ENCODE measurements at places on chromosomes 4 and X. TPM values are rescaled to one million over a fixed set of nuclear protein-coding genes. Genes with fewer than 3 reads are reported as not detected.
A peak's percentile ranks its signal among the peaks of the same experiment; 100 is the strongest.

DNA sequence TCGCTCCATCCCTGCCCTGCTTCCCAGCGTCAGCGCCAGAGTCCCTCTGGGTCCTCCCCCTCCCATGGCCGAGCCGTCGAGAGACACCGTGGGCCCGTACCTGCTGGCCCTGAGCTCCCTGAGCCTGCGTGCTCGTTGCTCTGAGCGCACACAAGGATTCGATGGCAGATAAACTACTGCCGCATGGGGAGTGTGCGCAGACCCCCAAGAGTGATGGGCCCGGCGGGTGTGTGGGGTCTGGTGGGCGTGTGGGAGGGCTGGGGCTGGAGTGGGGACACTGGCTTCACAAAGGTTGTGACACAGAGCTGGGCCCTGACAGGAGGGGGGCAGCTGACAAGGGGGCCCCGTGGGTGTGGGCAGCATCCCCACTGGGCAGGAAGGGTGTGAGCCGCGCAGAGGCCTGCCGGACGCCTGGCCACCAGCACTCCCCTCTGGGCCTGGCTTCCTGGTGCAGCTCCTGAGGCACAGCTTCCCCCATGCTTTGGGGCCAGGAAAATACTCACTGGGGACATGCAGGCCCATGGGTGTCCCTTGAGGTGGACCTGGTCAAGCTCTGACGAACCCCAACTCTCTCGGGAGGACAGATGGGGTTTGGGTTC lies 4.8 kb upstream of the RGS12 start:
- DNase-seq: no peak

The C4orf17 gene
- total RNA-seq: not detected

- DNase-seq: no peak
Observed at GRCh38 chr4:86443495-86443894, 83.6 kb upstream of the MAPK10 start.

The PARM1 gene
- 0.73 TPM for total RNA-seq

DNA sequence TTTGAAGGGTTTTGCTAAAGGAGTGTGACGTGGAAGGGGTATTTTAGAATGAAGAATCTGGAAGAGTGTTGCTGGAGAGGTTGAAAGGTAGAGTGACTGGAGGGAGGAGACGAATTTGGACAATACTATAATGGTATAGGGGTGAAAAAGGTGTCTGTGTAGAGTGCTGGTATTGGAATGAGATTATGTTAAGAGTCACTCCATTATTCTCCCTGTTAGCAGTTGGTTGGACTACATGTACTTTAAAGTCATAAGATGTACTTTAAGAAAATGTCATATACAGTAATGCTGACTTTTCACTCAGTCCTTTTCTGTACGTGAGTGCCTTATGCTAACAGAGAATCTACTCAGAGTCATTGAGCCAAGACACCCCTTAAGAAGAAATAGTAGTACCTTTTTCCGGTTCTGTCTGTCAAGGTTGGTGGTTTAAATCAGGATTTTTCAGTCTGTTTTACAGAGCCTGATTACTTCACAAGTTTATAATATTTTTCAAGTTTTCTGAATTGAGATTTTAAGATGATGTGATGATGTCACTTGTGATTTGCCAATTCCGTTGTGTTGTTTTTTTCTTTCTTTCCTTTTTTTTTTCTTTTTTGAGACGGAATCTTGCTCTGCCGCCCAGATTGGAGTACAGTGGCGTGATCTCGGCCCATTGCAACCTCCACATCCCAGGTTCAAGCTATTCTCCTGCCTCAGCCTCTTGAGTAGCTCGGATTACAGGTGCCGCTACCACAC lies 56.6 kb downstream of the WWC2 start:
- DNase-seq: no peak

- peak; percentile 71 for DNase-seq
Observed at GRCh38 chrX:154136627-154137161, 7.3 kb upstream of the OPN1LW start.

GRCh38 chrX:15564981-15565579 lies 35.7 kb downstream of the ACE2 start:
- peak; percentile 28 for DNase-seq

The SLC16A2 gene
- 19.8 TPM for total RNA-seq

DNA sequence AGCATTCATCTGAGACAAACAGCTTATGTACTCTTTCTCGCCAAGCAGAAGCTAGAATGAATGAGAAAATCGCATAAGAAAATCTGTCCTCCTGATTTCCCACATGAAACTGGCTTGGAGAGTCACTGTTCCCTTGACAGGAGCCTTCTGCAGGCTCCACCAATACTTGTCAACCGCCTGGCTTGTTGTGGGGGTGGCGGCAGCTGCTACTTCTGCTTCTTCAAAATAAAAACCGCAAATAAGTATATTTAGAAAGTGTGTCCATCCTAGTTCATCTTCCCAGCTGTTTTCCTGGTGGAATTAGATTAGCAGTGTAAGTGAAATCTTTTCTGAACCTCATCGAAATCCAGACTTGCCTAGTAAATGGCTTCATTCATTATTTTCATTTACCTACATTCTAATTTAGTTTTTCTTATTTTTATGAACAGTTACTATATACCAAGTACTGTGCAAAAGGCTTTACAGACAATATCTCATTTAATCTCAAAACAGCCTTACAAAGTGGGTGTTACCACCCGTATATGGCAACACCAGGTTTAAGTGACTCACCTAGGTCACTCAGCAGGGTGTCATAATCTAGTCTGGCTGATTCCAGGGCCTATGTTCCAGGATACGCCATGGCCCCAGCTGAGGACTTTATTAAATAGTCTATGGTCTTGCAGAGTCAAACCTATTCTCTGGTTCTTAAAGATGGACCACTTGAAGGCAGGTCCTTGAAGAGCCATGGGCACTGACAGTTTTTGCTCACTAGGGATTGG lies 104.6 kb upstream of the IGFBP7 start:
- DNase-seq: no peak

DNA sequence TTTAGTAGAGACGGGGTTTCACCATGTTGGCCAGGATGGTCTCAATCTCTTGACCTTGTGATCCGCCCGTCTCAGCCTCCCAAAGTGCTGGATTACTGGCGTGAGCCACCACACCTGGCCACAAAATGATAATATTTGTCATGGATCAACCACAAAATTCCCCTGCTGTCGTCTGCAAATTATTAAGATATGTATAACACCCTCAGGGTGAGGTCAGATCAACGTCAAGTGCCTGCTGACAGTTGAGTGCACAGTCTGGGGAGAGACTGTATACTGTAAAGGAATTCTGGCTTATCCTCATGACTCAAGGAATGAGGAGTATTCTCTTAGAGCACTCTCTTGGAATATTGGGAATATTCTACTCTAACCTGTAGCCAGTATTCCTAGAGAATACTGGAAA lies 11.2 kb downstream of the EPGN start:
- no peak for DNase-seq

DNA sequence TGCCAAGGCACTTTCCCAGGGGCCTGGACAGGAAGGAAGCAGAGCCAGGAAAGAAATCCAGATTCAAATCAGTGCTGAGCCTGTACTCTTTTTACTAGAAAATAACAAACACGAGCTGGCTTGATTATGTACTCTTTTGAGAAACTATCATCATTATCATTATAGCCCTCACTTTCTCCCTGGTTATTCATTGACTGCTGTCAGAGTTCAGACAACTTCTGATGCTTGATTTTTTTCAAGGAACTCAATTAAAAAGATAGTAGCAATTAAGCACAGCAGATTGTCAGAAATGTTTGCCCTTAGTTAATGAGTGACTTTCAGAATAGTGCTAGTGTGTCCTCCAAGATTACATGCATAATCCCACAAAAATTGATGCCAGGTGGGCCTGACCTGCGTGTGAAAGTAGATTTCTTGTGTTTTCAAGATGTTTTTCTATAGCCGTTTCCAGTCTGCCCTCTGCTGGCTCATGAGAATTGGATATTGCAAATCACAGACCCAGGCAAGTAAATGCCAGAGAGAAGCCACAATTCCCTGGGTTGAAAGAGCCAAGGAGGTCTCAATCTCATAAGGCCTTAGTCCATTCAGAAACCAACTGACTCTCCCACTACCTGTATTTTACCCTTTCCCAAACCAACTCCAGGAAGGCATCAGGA lies 14.3 kb upstream of the PNPLA4 start:
- DNase-seq: no peak

- DNase-seq: peak; percentile 12
Observed at GRCh38 chr4:88006956-88007303, 505 bp upstream of the PKD2 start.

DNA sequence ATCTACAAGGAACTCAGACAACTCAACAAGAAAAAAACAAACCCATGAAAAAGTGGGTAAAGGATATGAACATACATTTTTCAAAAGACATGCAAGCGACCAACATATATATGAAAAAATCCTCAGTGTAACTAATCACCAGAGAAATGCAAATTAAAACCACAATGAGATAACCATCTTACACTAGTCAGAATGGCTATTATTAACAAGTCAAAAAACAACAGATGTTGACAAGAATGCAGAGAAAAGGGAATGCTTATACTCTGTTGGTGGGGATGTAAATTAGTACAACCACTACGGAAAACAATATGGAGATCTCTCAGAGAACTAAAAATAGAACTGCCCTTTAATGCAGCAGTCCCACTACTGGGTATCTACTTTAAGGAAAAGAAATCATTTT lies 12.1 kb downstream of the NIPAL1 start:
- no peak for DNase-seq

GRCh38 chrX:68354879-68355628 lies 78.2 kb downstream of the OPHN1 start:
- DNase-seq: no peak

DNA sequence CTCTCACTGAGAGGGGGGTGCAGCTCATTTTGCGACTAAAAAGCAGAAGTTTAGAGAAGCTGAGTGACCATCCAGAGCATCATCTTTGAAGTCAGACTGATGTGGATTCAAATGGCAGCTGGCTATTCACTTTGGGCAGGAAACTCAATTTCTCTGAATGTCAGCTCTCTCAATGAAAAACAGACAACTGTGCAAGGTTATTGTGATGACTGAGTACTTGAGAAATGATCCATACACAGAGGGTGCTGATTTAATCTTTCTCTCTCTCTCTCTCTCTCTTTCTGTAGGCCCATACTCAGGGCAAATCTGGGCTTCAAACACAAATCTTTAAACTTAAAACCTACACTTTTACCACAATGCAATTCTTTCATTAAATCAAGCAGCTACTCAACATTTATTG lies 185.8 kb upstream of the SLIT2 start:
- no peak for DNase-seq

- DNase-seq: no peak
Observed at GRCh38 chr4:101089168-101089567, 258.2 kb downstream of the PPP3CA start.

GRCh38 chr4:39562792-39563191 lies 35.6 kb upstream of the UGDH start:
- no peak for DNase-seq

The SLC10A4 gene
- total RNA-seq: 2.0 TPM

- no peak for DNase-seq
Observed at GRCh38 chr4:157035471-157035870, 40.5 kb upstream of the GLRB start.

DNA sequence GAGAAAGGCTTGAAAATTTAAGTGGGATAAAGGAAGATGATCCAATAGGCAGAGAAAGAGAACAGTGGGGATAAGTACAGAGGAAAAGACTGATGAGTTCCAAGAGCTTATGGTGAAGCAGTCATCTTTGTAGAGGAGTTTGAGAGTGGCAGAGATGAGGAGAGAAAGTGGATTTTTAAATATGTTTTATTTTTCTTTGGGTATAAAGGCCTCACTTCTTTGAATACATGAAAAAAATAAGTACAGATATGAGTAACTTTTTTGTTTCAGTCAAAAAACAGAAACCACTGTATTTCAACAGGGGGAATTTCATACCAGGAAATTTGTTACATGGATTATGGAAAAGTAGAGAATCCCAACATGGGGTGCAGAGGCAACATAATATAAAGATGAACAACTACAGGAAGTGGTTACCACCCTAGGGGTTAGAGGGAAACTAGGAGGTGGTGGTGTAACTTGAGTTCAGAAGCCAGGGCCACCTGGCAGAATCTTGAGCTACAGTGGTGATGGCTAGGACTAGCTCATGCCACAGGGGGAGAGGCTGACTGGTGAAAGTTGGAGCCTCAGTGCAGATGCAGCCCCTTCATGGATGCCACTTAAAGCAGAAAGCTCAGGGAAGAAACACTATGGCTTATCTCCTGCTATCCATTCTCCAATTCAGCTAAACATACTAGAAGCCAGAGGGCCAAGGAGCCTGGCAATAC lies 3.4 kb upstream of the CYBB start:
- no peak for DNase-seq

DNA sequence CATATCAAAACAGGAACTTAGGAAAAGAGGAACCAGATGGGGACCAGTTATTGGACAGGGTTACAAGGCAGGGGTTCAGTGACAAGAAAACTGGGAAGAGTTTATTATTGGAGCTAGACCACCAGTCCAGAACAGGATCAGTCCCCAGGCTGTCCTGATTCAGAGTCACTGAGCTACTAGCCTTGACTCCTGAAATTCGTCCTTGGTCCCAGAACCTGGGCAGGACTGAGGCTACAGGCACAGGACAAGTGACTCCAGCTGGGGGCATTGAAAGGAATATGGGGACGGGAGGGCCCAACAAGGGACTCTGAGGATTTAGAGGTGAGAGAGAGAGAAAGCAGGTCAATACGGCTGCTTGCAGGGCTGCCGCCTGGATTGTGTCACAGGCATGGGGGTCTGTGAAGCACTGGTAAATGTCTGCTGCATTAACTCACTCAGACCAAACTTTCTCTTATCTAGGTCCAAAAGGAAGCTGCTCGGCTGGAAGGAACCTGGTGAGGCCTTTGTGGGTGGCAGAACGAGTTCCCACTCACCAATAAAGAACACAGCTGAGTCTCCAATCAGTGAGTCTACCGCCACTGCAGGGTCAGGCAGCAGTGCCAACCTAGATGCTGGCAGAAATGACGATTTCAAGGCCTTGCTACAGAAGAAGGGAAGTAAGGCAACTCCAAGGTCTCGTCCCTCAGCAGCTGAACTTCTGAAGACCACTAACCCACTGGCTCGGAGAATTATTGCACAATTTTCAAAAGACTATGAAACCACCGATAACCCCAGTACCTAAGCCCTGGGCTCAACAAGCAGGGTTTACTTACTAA lies 11.3 kb upstream of the RTL5 start:
- no peak for DNase-seq

GRCh38 chr4:146255874-146256273 lies 41.5 kb downstream of the REELD1 start:
- no peak for DNase-seq

The TAF7L gene
- total RNA-seq: 0.19 TPM

The CT47B1 gene
- not detected for total RNA-seq

DNA sequence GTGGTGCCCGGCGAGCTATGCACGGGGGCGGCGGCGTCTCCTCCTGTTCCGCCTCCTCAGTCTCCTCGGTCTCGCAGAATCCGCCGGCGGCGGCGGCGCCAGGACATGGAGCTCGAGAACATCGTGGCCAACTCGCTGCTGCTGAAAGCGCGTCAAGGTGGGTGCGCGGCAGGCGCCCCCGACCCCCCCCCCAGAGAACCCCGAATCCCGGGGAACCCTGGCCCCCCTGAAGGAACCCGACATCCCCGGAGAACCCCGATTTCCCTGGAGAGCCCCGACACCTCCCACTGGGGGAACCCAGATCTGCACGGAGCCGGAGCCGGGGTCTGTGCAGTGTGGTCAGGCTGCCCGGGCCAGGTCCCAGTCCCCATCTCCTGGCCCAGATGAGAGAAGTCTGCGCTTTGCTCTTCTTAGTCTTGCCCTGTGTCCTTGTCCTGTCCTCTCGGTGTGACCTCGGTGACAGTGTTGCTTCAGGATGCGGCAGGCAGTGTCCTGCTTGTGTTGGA lies 648 bp downstream of the GRK4 start:
- no peak for DNase-seq
